ENCODE measurements at places on chromosomes 4 and X.

DNA sequence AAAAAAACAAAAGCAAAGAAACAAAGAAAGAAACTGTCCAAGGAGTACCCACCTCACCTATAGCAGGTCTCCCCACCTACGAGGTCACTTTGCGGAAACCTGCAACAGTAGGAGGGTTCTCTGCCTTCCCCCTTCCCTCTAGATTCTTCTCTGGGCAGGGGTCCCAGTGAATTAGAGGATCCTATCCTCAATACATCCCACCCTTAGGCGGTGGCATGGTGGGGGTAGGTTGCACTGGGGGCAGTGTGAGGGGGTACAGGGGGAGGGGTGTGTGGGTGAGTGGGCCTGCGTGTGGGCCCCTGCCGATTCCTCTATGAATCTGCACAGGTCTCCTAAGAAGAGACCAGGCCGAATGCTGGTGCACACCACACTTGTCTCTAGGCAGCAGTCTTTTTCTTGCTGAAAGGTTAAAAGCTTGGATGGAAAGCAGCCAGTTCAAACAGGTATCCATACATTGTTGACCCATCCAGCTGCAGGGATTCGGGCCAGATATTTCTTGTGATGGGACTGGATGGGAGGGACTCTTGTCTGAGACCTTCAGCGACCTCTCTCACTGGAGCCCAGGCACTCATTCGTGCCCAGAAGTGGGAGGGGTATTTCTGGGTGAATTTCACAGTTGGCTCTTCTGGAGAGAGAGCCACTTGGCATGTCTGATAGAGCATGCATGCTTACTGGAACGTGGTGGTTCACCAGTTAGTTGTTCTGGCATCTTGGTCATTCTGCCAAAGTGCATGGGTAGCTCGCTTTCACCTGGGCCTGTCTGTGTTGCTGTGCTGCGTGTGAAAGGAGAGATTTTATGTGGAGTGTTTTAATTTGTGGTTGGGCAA is 65.6 kb downstream of the NBDY start:
- peak; percentile 40 for DNase-seq

GRCh38 chrX:110320381-110320987 is 2.6 kb upstream of the AMMECR1 start:
- DNase-seq: no peak

DNA sequence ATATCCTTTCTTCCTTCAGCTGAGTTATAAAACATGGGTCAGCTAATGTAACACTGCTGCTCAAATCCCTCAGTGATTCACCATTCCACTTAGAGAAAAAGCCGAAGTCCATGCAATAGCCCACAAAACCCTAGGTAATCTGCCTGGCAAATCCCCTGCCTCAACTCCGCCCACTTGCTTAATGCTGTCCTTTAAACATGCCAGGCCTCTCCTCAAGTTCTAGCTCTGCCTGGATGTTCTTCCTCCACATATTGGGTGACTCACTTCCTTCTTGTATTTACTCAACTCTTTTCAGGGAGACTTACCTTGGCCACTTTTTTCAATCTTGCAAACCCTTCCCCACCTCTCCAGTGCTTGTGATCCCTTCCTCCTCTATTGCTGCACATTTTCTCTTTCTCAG is 89.8 kb downstream of the EMCN start:
- DNase-seq: no peak

DNA sequence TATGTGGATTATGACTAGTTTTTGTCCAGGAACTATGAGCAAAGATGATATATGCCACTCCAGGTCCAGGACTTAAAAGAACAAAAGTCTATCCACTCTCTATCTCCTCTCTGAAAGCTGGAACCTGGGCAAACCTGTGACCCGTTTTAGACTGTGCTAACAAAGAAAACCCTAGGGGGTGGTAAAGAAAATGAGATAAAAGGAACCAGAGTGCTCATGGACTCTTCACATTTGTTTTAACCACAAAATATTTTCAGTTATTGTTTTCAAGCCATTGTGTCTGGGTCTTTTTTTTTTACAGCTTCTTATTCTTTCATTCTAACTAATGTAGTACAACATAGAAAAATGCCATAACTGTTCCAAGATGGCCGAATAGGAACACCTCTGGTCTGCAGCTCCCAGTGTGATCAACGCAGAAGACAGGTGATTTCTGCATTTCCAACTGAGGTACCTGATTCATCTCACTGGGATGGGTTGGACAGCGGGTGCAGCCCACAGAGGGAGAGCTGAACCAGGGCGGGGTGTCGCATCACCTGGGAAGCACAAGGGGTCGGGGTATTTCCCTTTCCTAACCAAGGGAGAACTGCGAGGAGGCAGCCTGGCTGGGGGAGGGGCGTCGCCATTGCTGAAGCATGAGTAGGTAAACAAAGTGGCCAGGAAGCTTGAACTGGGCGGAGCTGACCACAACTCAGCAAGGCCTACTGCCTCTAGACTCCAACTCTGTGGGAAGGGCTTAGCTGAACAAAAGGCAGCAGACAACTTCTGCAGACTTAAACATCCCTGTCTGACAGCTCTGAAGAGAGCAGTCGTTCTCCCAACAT is 45.1 kb downstream of the CHM start:
- DNase-seq: no peak

DNA sequence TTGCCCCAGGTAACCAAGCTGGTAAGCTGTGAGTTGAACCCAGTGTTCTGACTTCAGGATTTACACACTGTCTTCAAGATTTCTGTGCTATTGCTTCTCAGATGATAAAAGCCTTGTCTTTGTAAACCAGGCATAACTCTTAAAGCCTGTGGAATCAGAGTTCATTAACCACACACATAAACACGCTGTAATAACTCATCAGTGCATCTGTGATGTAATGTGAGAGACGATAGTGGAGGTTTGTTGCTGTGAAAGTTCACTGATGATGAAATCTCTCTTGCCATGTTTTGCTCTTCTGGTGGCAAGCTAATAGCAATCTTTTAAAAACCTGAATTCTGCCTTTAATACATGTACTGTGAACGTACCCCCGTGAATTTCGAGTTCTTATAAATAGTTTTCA is 41.5 kb downstream of the CLCN4 start:
- no peak for DNase-seq

DNA sequence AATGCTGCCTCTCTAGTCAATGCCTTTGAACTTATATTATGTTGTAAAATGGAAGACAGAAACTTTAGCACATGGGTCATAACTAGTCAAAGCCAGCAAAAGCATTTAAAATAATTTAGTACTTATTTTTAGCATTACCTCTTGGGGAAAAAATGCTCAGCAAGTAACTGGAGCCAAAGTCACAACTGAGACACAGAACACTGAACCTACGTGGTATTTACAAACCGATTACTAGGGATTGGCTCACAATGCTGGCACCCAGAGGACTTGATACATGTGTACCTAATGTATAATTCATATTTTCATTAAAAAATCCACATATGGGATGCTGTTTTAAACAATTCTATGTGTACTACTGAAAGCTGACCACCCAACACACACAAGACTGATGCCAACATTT is 38.4 kb downstream of the PHKA2 start:
- no peak for DNase-seq

- no peak for DNase-seq
These were observed 113.6 kb downstream of the SPRY1 start for GRCh38 chr4:123510221-123510620.

DNA sequence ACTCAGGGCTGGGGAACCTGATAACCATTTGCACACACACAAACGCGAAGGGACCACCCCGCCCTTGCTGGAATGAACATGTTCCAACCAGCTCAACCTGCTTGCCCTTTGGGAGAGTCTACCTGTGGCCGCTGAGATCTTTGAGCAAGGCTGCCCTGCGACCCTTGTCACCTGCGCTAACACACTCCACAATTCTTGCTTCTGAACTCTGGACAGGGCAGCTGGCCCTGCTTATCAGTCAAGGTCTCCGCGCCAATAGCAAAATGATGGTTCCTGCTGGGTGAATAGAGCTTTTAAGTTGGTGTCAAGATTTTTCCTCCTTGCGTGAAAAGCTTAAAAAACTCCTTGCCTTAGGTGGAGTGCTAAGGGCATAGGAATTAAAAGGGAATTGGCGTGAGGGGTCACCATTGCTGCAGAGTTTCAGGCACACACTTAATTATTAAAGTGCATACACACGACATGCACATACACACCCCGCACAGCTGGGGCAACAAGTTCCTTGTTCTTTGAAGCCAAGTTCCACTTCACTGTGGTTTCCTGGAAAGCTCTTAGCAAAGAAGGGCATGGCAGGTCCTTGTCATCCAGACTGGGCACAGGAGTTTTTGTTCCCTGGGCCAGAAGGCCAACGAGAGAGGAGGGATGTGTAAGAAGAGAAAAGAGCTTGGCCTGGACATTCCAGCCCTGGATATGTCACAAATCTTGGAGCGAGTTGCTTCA is 207.7 kb downstream of the STIM2 start:
- DNase-seq: no peak

- DNase-seq: no peak
These were observed 449.1 kb downstream of the FAM133A start for GRCh38 chrX:94123062-94123461.

GRCh38 chr4:54433686-54434085 is 204.6 kb downstream of the PDGFRA start:
- no peak for DNase-seq

DNA sequence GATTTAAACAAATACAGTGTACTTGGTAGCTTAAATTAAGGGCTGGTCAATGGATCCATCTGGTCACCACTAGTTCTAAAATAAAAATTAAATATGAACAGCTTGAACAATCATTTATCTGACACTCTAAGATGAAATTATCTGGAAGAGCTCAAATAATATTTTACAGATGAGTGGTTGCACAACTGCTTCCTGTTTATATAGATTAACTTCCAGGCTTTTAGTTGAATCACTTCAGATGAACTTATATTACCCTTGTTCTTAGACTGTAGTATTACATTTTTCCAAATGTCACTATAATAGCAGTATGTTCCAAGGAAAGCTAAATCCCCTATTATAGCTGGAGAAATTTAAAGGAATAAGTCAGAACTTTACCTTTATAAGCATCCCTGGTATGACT is 92.4 kb upstream of the SMIM10 start:
- DNase-seq: no peak

- DNase-seq: no peak
These were observed 568.0 kb downstream of the STIM2 start for GRCh38 chr4:27428661-27429060.

GRCh38 chrX:118807151-118808017 is 16.2 kb upstream of the ZCCHC12 start:
- DNase-seq: no peak

GRCh38 chr4:88429401-88429800 is 27.5 kb upstream of the HERC5 start:
- no peak for DNase-seq

DNA sequence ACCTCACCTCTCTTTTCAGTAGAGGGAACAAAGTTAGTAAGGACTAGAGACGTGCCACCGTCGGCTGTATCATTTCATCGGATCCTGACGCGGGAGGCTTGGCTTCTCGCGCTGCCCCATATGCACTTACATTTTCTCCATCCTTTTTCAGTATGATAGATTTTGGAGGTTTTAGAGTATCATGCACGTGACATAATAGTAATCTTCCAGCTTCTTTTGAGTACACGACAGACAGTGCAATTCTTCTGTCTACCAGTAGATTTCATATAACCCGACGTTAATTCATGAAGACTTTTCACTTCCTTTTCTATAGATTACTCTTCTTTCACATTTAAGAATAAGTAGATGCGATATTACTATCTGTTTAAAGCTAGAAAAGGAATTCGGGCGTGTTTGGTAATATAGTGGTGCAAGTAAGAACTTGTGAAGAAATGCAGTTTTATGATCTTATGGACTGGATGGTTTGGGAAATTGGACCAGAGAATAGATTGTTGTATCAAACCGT is 1.0 kb downstream of the CDS1 start:
- DNase-seq: no peak

DNA sequence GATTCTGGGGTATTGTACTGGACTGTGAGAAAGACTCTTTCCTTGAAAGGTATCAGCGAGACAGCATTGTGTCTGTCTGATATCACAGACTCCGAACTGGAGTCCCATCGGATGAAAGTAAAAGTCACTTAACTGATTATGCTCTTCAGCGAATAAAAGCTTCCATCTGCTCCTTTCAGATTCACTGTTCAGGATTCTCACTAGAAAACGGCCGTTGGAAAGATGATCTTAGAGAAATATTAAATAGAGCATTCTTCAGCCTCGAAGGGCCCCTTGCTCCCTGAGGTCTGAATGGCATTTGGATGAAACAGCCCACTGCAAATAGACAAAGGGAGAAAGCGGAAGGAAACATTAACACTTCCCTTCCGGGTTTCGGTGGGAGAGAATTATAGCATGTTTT is 416.2 kb upstream of the PRKX start:
- DNase-seq: no peak

GRCh38 chr4:119025916-119026661 is 109.5 kb upstream of the MYOZ2 start:
- DNase-seq: no peak

DNA sequence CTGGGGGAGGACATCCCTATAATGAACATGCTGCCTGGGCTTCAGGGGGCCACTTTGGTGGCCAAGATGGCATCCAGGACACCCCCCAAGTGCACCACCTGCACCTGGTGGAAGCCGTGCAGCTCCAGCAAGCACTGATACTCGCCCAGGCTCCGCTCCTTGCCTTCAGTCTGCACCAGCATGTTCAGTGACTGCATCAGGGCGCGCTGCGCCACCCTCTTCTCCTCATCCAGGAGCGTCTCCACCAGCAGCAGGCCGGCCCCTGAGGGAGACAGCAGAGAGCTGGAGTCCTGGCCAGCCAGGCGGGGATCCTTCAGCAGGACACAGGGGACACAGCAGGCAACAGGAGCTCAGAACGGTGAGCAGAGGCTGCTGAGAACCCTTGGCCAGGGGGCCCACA is 11.3 kb upstream of the SLC25A6 start:
- peak; percentile 73 for DNase-seq

DNA sequence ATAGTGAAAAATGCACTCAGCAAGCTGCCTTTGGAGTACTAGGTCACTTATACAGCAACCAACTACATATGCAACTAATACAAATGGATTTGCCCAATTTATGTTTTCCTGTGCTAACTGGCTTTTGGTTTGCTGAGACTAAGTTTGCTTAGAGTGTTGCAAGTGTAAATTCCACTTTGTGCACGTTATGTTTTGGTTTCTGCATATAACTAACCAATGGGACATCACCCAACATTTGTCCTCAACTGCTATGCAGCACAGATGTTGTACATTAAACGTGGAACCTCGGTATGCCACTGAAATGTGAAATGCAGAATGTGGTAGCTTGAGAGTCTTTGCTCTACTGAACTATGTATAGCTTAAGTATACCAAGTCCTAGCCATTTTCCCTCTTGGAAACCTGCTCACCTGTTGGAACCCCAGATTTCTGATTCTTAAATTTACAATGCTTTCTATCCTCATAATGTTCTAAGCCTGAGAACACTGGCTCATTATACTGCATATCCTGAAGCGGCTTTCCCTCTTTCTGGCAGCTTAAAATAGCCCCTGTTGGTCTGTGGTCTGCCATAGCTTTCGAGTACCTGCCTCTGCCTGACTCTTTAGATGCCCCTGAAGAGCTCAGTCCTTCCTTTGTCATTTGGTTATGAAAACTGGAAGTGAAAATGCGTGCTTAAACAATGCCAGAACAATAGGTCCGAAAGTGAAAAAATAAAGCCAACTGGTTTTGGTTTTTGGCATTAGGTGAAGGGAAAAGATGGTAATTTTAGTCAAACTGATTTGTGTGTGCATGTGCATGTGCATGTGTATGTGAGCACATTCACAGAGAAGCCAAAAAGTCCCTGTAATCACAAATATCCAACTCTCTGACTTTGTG is 158.0 kb downstream of the SH2D1A start:
- no peak for DNase-seq

- no peak for DNase-seq
These were observed 22.4 kb downstream of the ANK2 start for GRCh38 chr4:113071805-113072204.

GRCh38 chr4:167890226-167890625 is 202.1 kb upstream of the ANXA10 start:
- no peak for DNase-seq
